ENCODE measurements at places on chromosomes 7 and 10.

DNA sequence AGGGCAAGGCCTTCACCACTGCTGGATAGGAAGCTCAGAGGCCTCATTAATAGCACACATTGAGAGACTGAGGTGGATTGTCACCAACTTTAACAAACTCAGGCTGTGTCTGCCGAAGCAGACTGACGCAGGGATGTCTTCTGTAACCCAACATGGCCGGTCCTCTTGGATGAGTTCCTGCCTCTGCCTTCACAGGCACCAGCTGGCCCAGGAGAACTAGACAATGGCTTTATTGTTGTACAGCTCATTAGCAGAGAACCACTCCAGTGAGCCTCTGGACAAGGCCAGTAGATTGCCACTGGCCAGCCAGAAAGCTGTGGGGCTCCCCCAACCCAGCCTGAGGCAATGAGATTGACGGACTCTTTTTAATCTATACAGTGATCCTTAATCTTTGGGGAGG is 9.4 kb downstream of the NODAL start:
- no peak for DNase-seq

DNA sequence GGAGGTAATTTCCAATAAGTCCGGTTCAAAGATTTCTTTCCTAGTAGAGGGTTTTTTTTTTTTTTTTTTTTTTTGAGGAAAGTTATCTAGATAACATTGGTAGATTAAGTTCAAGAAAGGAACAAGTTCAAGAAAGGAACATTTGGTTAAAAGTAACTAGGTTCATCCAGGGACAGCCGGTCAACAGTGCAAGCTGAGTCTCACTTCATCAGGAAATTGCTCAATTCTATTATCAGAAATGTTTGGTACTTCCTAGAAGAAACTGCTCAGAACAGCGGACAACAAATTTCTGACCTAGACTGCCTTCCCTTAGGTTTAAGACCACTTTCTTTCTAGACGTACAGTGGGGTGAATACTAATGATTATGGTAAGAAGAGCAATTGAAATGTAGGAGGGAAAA is 3.7 kb upstream of the IL2RA start:
- no peak for DNase-seq

DNA sequence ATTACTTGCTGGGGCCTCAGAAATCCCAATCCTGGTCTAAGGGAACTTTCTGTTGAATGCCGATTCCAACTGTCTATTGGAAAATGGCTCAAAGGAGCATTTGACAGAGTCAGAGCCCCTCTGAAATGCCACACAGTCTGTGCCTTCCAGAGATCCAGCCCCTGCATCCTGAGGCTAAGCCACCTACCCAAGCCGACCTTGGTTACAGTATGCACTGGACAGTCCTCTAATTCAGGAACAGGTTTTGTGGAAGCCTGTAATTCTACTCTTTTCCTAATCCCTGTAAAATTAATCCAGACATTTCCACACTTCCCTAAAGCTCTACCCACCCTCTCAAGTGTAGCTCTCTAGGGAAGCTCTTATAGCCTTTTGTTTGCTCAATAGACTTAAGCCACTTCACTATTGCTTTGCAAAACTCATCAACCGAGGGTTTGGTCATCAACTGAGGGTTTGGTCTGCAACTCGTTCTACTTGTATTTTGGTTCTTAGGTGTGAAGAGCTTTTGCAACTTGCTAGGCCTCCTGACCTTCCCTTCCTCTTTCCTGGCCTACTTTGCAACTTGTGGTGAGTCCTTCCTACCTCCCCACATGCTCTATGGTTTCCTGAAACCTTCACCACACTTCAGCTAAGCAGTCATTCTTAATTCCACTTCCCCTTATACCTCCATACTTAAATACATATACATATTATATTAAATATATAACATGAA is 364.8 kb downstream of the SFMBT2 start:
- DNase-seq, result no peak

DNA sequence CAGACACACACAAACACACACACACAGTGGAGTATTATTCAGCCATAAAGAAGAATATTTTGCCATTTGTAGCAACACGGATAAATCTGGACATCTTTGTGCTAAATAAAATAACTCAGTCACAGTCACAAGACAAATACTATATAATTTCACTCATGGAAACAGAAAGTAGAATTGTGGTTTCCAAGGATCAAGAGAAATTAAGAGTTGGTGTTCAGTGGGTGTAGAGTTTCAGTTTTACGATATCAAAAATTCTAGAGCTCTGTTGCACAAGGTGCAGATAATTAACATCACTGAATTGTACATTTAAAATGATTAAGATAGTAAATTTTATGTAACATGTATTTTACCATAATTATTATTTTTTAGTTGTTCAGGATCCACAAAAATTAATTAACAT is 1235.0 kb downstream of the XPNPEP1 start:
- DNase-seq, result no peak

DNA sequence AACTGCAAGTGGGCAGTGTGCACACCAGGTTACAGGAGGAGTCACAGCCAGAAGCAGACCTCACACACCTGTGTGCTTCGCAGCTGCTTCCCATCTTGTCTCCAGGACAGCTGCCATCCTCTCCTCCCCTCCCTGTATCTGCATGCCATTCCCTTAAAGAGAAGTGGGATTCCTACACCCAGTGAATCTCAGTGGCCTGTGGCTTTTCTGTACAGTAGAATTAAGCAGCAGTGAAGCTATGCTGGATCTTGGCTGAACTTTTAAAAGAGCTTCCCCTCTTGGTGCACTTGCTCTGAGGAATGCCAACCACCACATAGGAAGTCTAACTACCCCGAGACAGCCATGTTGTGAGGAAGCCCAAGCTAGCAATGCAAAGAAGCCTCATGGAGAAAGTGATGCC is 236.5 kb upstream of the ZMIZ1 start:
- no peak for DNase-seq

- no peak for DNase-seq
Measured at GRCh38 chr10:67837541-67838314, at the start of gene DNAJC12. Gene DNAJC12, minus strand, starts transcription at chr10:67838188. Its CDS starts 177 bp downstream, at chr10:67838011.

GRCh38 chr10:68171539-68172080 is 60.3 kb downstream of the ATOH7 start:
- no peak for DNase-seq

GRCh38 chr10:123298583-123298982 is 144.4 kb downstream of the BUB3 start:
- no peak for DNase-seq

GRCh38 chr7:140348161-140348849 is 50.0 kb downstream of the SLC37A3 start:
- DNase-seq, result no peak

DNA sequence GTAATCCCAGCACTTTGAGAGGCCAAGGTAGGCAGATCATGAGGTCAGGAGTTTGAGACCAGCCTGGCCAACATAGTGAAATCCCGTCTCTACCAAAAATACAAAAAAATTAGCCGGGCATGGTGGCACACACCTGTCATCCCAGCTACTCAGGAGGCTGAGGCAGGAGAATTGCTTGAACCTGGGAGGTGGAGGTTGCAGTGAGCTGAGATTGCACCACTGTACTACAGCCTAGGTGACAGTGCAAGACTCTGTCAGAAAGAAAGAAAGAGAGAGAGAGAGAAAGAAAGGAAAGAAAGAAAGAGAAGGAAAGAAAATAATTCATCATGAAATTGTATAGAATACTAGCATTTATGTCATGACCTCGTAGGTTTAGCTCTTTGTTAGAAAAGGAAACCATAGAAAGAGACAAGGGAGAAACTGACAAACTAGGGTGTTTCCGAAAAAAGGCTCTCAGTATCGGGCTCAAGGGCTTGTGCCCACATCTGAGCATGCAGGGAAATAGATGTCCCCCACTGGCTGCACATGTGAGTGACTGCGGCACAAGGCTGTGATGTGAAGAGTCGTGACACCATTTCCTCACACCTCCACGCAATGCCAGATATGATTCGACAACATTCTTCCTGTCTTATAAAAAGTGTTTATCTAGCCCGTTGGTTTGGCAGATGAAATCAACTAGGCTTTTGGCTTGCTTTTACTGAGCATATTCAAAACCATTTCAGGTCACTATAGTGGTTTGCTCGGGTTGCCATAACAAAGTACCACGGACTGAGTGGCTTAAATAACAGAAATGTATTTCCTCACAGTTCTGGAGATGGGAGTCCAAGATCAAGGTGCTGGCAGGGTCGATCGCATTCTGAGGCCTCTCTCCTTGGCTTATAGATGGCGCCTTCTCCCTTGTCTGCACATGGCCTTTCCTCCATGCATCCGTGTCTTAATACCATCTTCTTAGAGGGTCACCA is 2.0 kb downstream of the SRGN start:
- peak; percentile 11 for DNase-seq

DNA sequence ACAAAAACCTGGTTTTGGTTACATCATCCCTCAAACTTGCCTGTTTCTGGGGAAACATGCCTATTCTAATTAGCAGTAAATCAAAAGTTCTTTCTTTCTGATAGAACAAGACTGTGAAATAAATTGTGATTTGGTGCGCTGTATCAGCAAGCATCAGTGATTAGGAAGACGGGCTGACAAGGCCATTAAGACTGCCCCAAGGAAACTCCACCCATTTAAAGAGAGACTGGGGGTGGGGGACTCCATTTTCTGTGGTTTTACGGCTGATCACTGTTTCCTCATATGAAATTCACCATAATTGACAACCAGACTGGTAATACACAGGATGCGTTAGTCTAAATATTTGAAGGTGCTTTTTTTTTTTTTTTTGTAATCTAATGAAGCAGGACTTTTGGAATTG is 68.7 kb downstream of the MBL2 start:
- DNase-seq, result no peak

- no peak for DNase-seq
Measured at GRCh38 chr7:157269341-157270059, 67.3 kb upstream of the DNAJB6 start.

DNA sequence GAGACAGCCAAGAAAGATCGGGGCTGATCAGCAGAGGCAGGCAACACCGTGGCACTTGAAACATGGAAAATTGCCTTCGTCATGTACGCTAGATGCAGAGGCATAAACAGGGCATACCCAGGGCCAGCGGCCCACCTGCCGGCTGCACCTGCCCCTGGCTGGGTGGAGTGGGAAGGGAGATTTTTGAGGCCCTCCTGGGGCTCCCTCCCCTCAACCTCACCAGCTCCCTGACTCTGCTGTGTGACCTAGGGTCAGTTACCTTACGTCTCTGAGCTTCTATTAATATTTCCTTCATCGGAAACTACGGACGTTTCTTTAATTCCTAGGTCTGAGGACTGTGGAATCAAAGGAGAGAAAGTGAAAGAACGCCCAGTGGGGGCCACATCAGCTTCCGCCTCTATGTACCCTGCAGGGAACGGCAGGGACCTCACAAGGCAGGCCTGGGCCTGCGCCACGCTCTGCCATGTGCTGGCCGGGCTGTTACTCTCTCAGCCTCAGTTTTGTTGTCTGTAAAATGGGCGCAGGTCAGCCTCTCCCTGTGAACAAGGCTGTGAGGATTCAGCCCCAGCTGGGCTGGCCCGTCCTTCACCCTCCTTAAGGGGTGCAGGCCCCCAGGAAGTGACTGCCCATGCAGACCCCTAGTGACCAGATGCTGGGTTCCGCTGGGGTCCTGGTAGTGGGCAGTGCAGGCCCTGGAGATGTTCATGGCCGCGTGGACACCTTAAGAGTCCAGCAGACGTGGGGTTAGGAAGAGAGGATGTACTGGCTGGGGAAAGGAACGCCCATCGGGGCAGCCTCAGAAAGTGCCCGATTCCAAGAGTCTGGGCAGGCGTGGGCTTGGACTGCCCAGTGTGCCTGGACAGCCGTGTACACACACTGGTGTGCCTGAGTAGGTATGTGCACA is 22.7 kb downstream of the ELFN1 start:
- DNase-seq, result no peak

- DNase-seq, result no peak
Measured at GRCh38 chr7:150377635-150378034, 1.5 kb upstream of the ZNF775 start.

DNA sequence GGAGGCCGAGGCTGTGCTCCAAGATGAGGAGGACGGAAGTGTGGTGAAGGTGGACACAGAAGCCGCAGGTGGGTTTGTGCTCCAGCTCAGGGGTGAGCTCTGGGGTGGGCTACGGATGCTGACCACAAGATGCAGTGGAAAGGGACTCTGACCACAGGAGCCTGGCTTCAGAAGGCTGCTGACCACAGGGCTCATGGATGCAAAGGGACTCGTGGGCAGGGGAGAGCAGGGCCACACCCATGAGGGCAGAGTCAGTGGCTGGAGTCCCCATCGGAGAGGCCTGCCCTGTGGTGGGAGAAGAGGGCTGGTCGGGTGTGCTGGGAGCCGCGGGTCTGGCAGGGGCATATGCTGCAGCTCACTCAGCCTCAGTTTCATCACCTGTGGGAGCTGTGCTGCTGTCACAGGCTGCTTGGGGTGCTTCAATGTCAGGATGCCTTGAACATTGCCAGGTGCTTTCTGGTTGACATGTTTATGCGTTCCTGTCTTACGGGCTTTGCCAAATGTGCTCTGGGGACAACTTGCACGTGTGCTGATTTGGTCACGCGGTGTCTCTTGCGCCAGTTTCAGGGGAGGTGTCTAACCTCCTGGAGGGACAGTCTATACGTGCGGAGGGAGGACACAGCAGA is 13.7 kb downstream of the SCART1 start:
- no peak for DNase-seq

- DNase-seq, result no peak
Measured at GRCh38 chr7:90211391-90212148, at the start of gene STEAP2. Gene STEAP2, plus strand, starts transcription at chr7:90211740. Its CDS starts 13,343 bp downstream, at chr7:90225083.

DNA sequence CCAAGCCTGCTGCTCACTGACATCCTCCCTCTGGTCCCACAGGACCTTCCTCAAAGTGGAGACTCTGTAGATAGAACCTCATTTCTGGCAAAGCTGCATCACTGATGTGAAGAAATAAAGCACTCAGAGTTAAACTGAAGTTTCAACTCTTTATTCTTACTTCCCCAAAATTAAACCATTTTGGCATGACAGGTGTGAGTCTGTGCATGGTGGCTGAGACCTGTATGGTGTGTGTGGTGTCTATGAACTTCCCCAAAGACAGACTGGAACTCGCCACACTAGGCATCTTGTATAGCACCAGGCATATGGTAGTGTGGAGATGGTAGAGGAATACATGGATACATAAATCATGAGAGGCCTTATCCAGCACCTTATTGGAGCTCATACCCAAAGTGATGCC is 6.6 kb upstream of the WDFY4 start:
- DNase-seq, result no peak

DNA sequence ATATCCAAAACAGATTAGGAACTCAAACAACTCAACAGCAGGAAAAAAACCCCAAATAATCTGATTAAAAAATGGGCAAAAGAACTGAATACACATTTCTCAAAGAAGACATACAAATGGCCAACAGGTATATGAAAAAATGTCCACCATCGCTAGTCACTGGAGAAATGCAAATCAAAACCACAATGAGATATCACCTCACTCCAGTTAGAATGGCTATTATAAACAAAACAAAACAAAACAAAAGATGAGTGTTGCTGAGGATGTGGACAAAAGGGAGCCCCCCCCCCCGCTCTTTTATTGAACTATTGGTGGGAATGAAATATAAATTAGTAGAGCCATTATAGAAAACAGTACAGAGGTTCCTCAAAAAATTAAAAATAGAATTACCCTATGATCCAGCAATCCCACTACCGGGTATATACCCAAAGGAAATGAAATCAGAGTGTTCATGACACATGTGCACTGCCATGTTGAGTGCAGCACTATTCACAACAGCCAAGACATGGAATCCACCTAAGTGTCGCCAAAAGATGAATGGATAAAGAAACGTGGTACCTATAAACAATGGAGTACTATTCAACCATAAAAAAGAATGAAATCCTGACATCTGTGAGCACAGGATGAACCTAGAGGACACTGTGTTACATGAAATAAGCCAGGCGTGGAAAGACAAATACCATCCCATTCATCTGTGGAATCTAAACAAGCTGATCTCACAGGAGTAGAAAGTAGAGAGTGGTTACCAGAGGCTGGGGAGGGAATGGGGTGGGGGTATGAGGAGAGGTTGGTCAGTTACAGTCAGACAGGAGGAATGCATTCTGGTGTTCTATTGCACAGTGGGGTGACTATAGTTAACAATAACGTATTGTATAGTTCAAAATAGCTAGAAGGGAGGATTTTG is 78.1 kb upstream of the RHEB start:
- DNase-seq, result no peak
